ENCODE measurements at places on chromosomes 16 and 17. TPM values are rescaled to one million over a fixed set of nuclear protein-coding genes. Genes with fewer than 3 reads are reported as not detected.

TUBG1 gene
- total RNA-seq: 21.5 TPM

SLC52A1 gene
- not detected for total RNA-seq

MRM1 gene
- total RNA-seq: 2.7 TPM

NUTF2 gene
- total RNA-seq: 80.7 TPM

PIK3R6 gene
- 1.3 TPM for total RNA-seq

RGS11 gene
- total RNA-seq: 35.2 TPM

CHRNE gene
- total RNA-seq: 0.84 TPM

C1QL1 gene
- not detected for total RNA-seq

- no peak overlapping the region for H3K4me3 ChIP-seq
- H3K36me3 ChIP-seq: no peaks in the 10 kb centered on the region
- no peaks in the 10 kb centered on the region for H3K27me3 ChIP-seq
- no peak for DNase-seq
- H3K4me1 ChIP-seq: no peaks in the 10 kb centered on the region
- no peak overlapping the region for H3K27ac ChIP-seq
Measured at GRCh38 chr16:87664792-87665191, 62.5 kb downstream of the JPH3 start.

DNA sequence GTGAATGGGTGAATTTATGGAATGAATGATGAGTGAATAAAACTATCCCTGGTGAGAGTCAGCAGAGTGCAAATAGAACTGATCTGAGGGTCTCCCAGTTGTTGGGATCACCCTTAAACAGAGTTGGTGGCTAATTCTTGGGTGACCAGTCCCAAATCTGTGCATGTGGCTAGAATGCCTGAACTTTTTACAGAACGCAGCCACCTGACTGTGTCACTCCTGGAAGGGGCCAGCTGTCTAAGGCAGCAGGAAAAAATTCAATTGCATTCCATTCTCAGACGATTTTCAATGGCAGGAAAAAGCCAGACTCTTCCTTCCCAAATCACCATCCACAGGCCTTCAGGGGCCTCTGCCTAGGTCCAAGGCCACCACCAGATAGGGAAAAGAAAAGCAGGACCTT is 43.5 kb downstream of the BEAN1 start:
- H3K27ac ChIP-seq: no peak overlapping the region
- no peaks in the 10 kb centered on the region for H3K36me3 ChIP-seq
- H3K27me3 ChIP-seq: no peaks in the 10 kb centered on the region
- no peaks in the 10 kb centered on the region for H3K4me1 ChIP-seq

DNA sequence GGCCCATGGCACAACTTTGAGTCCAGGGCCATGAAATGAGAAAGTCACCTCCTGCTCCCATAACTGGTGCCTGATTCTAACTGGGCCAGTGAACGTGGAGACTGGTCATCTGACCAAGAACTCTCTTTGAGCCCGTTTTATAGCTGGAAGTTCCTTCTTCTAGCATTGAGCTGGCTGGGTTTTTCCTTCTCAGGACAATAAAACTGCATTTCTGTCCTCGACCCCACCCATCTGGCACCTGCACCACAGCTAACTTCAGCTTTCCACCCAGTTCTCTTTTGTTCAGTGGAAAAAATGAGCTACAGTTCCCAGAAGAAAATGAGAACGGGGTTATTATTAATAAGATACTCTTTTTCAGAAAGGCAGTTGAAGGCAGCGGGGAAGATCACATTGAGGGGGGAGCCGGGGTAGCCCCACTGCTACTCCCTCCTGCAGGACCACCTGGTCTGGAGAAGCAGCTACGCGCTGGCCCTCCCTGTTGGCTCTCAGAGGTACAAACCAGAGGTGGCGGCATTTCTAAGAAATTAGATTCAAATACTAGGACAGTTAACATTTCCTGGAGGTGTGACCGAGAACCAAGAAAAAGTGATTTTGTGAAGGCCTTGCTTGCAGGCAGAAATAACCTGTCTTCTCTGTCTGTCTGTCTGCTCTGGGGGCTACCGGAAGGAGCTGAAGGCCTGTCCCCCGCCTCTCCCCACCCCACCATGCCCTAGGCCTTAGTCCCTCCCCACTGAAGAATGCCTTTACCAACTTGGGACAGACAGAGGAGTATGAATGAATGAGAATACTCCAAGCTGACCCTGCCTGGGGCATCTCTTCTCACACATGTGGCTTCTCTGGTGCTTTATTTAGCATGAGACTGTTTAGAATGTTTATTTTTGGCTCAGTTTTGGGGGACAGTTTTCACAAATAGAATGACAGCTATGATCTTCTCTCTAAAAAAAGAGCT is 123.9 kb downstream of the XYLT1 start:
- no peaks in the 10 kb centered on the region for H3K36me3 ChIP-seq
- no peak overlapping the region for H3K4me3 ChIP-seq
- H3K27me3 ChIP-seq: no peaks in the 10 kb centered on the region
- H3K27ac ChIP-seq: no peak overlapping the region
- no peak for DNase-seq

GRCh38 chr17:28855336-28855679 is 492 bp downstream of the ERAL1 start:
- no peak overlapping the region for H3K27ac ChIP-seq
- no peak for DNase-seq
- H3K36me3 ChIP-seq: peaks cover 4% of the 10 kb centered on the region
- H3K27me3 ChIP-seq: no peaks in the 10 kb centered on the region
- H3K4me3 ChIP-seq: peak overlapping the region; percentile 30

- no peaks in the 10 kb centered on the region for H3K27me3 ChIP-seq
- no peaks in the 10 kb centered on the region for H3K36me3 ChIP-seq
- H3K27ac ChIP-seq: no peak overlapping the region
- H3K4me3 ChIP-seq: no peak overlapping the region
- H3K4me1 ChIP-seq: peaks cover 5% of the 10 kb centered on the region
Measured at GRCh38 chr17:20223808-20224328, 214.7 kb downstream of the SPECC1 start.

GRCh38 chr17:6780001-6780400 is 4.0 kb downstream of the FBXO39 start:
- H3K4me1 ChIP-seq: no peaks in the 10 kb centered on the region
- no peak overlapping the region for H3K27ac ChIP-seq
- no peak for DNase-seq
- H3K36me3 ChIP-seq: no peaks in the 10 kb centered on the region

DNA sequence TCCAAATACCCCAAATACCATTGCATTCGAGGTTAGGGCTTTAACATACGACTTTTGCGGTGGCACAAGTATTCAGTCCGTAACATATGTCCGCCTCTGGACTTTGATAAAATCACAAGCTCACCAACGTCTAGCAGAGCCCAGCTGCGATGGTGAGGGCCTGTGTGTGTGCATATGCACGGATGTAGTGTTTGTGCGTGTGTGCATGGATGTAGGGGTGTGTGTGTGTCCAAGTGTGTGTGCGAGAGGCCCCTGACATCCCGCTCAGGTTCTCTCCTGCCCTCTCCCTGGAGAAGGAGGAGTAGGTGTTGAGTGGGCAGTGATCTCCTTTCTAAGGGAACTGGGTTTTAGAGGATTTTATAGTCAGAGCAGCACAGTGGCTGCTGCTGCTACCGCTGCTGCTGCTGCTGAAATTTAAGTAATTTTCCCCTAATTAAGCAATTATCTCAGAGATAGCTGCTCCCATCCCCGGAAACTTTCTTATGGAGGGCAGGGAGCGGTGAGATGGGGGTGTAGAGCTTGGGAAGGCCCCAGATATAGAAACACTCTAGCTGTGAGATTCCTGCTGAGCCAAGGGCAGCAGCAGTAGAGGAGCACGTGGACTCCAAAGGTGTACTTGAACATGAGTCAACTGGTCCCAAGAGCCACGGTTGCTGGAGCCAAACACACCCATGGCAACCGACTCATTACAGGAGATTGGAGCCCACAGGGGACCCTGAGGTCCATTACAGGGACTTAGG is 121.7 kb upstream of the SDK2 start:
- no peak overlapping the region for H3K27ac ChIP-seq
- no peak overlapping the region for H3K4me3 ChIP-seq
- H3K4me1 ChIP-seq: no peaks in the 10 kb centered on the region
- no peak for DNase-seq
- no peaks in the 10 kb centered on the region for H3K27me3 ChIP-seq

DNA sequence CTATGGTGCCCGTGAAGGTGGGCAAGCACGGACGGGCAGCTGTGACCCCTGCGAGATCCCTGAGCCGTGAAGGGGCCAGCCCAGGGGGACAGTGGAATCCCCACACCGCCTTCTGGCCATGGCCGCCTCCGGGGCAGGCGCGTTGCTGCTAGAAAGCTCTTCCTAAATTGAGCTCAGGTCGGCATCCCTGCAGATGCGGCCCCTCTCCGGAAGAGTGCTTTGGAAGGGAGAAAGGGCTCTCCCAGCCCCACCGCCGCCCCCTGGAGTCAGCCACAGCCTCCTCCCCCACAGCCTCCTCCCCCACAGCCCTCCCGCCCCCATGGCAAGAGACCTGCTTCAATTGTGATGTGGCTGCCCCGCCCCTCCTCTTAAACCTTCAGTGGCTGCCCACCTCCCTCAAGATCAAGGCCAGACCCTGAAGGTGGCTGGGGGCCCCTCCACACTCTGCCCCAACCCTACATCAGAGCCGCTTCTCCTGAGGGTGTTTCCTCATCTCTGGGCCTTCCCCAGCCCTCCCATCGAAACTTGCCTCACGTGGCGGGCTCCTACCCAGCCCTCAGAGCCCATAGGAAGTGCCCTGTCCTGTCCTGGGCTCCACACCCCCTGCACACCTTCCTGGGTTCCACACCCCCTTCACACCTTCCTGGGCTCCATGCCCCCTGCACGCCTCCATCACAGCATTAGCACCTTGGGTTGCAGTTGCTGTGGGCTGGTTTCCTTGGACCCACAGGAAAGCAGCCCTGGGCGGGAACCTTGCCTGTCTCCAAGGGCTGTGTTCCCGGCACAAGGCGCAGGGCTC is 5.5 kb upstream of the CBFA2T3 start:
- no peaks in the 10 kb centered on the region for H3K27me3 ChIP-seq
- H3K4me1 ChIP-seq: no peaks in the 10 kb centered on the region
- H3K4me3 ChIP-seq: no peak overlapping the region
- DNase-seq: no peak

DNA sequence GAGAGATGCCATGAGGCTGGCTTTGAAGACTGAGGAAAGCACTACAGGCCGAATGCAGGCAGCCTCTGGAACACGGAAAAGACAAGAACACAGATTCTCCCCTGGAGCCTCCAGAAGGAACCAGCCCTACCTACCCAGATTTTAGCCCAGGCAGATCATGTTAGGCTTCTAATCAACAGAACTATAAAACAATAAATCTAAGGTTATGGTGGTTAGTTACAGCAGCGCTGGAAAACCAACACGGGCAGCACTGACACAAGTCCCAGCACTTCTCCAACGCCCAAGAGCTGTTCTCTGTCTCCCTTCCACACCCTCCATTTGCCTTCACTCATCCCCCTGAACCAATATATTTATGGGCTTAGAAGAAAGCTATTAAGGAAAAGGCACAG is 7.5 kb downstream of the ANKRD11 start:
- no peak overlapping the region for H3K27ac ChIP-seq
- no peaks in the 10 kb centered on the region for H3K36me3 ChIP-seq
- peaks cover 3% of the 10 kb centered on the region for H3K4me1 ChIP-seq
- no peak overlapping the region for H3K4me3 ChIP-seq
- no peaks in the 10 kb centered on the region for H3K27me3 ChIP-seq

DNA sequence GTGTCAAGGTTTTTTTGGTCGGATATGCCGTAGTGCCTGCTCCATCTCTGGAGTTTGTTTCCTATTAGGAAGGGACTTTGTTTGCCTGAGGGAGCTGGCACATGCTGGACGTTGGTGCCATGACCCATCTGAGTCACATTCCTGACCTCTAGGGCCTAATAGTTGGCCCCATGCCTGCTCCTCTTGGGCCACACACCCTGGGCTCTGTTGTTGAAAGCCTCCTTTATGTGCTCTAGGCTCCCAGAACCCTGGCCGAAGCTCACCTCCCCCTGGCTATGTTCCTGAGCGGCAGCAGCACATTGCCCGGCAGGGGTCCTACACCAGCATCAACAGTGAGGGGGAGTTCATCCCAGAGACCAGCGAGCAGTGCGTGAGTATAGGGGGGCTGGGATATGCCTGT is 18.4 kb downstream of the LIMD2 start:
- no peak for DNase-seq
- no peaks in the 10 kb centered on the region for H3K27me3 ChIP-seq
- no peak overlapping the region for H3K4me3 ChIP-seq
- peaks cover 2% of the 10 kb centered on the region for H3K36me3 ChIP-seq

DNA sequence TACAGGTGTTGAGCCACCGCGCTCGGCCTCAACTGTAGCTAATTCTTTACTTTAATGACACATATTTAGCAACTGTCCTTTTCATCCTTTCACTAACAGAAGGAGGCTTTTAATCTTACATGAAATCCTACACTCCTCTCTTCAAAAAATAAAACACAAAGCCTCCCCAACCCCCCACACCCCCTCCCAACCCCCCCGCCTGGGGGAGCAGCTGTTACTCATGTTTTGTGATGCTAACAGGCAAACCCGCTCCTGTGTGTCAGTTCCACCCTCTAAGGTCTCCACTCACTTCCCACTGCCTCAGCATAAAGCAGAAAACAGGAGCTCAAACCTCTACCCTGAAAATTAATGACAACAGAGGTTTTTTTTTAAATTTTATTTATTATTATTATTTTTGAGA is 55.4 kb upstream of the SLC25A19 start:
- peaks cover 3% of the 10 kb centered on the region for H3K4me1 ChIP-seq
- H3K4me3 ChIP-seq: no peak overlapping the region
- no peaks in the 10 kb centered on the region for H3K27me3 ChIP-seq
- no peaks in the 10 kb centered on the region for H3K36me3 ChIP-seq
- no peak for DNase-seq

GRCh38 chr16:70163596-70163995 is 10.0 kb upstream of the CLEC18C start:
- H3K27me3 ChIP-seq: no peaks in the 10 kb centered on the region
- H3K4me1 ChIP-seq: no peaks in the 10 kb centered on the region
- H3K27ac ChIP-seq: no peak overlapping the region
- H3K36me3 ChIP-seq: peaks cover 10% of the 10 kb centered on the region
- DNase-seq: peak; percentile 81
- H3K4me3 ChIP-seq: no peak overlapping the region

DNA sequence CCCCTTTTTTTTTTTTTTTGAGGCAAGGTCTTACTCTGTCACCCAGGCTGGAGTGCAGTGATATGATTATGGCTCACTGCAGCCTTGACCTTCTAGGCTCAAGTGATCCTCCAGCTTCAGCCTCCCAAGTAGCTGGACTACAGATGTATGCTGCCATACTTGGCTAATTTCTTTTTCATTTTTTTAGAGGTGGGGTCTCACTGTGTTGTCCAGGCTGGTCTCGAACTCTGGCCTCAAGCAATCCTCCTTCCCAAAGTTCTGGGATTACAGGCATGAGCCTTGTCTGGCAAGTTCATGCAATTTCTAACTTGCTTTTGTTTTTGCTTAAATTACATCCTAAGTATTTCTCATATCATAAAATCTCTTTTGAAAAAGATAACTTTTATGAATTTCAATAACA is 33.8 kb upstream of the NFAT5 start:
- H3K27ac ChIP-seq: no peak overlapping the region
- no peaks in the 10 kb centered on the region for H3K4me1 ChIP-seq
- no peaks in the 10 kb centered on the region for H3K27me3 ChIP-seq

GRCh38 chr16:50273888-50274325 is 7.6 kb downstream of the ADCY7 start:
- H3K4me3 ChIP-seq: no peak overlapping the region
- no peaks in the 10 kb centered on the region for H3K27me3 ChIP-seq
- no peak overlapping the region for H3K27ac ChIP-seq
- DNase-seq: peak; percentile 68
- H3K36me3 ChIP-seq: no peaks in the 10 kb centered on the region

All from aorta (tissue), 5 donors.